ENCODE measurements at places on chromosomes 7 and 10.
A peak's percentile ranks its signal among the peaks of the same experiment; 100 is the strongest.

GRCh38 chr7:112260911-112261310, 54.4 kb downstream of the ZNF277 start:
- DNase-seq: no peak

GRCh38 chr7:32059289-32060011, 10.8 kb downstream of the PDE1C start:
- no peak for DNase-seq

DNA sequence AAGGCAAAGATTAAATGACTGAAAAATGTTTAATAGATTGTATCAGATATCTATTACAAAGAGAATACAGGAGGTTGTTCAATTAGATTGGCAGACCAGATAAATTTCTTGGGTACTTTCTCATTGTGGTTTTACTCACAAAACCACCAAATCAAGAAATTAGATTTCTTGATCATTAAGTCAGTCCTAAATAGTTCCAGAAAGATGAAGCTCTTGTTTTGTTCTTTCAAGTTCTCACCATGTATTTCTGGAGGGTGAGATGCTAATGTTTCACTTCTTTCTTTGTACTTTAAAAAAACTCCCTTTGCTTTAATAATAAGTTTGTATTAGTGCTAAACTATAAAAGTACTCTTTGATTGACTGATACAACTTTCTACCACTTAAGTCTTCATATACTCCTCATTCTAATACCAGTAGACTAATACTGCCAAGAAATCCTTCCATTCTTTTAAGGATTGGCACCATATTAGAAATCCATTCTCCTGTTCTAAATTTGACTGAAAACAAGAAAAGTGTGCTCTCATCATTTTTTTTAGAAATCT, 69.4 kb downstream of the RNF133 start:
- DNase-seq: no peak

DNA sequence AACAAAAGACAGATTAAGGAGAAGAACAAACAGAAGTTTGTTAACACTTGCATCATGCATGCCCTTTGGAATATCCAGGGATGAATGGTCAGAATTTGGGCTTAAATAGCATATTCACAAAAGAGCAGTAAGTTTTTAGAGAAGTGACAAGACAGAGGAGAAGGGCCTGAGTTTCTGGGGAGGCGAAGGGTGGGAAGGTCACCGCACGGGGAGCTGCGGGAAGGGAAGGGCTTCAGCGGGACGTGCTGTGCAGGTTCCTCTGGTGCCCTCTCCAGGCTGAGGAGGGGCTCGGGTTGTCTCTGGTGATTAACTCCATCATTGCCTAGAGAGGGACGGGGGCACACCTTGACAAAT, 10.4 kb upstream of the ZNF22 start:
- peak; percentile 72 for DNase-seq

DNA sequence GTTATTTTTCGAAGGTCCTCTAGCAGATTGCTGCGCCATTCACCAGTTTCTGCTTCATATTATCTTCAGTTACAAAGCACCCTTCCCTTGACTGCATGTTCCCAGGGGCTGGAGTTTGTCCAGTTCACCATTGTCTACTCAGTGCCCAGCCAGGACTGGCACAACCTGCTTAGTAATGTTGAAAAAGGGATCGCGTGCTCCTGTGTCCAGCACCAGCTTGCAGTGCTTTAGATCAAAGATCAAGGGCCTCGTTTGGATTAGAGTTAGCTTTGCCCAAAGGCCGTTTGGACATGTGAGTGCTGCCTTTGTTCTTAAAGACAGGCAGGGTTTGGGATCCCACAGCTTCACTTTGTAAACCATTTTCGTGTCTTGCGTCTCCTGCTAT, 867 bp downstream of the ATP6V0E2 start:
- DNase-seq: peak; percentile 41

GRCh38 chr10:113524120-113524519, 28.7 kb upstream of the HABP2 start:
- no peak for DNase-seq

GRCh38 chr7:151012031-151012692, 12.1 kb downstream of the ATG9B start:
- no peak for DNase-seq

DNA sequence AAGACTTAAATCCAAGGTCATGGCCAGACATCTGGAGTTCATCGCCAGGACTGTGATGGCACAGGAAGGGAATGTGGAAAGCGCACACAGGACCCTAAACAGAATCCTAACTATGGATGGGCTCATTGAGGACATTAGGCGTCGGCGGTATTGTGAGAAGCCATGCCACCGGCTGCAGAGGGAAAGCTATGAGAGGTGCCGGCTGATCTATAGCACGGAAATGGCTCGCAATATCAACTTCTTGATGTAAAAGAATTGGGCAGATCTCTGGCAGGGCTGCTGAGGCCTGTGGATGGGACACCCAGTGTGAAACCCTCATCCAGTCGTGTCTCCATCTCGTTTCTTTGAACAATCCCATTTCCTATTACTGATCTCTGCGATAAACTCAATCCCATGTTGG, 6.3 kb upstream of the CTBP2 start:
- DNase-seq: no peak

DNA sequence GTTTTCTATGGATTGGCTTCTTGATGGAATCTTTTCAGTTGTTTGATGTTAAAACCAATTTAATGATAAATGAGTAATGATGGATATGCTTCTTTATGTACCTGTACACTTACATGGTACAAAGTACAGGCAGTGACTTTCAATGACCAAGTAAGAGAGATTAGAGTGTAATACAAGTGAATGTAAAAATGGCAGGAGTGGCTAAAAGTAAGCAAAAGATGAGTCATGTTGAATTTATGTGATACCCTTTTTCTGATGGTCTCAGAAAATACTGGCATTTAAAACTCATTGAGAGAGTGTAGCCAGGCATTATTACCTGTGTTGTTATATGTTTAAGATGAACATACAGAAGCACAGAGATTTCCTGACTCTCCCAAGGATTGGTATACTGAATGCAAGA, 97.1 kb downstream of the GPR85 start:
- DNase-seq: no peak

- no peak for DNase-seq
Observed at GRCh38 chr10:106500925-106501525, 663.5 kb downstream of the SORCS1 start.

DNA sequence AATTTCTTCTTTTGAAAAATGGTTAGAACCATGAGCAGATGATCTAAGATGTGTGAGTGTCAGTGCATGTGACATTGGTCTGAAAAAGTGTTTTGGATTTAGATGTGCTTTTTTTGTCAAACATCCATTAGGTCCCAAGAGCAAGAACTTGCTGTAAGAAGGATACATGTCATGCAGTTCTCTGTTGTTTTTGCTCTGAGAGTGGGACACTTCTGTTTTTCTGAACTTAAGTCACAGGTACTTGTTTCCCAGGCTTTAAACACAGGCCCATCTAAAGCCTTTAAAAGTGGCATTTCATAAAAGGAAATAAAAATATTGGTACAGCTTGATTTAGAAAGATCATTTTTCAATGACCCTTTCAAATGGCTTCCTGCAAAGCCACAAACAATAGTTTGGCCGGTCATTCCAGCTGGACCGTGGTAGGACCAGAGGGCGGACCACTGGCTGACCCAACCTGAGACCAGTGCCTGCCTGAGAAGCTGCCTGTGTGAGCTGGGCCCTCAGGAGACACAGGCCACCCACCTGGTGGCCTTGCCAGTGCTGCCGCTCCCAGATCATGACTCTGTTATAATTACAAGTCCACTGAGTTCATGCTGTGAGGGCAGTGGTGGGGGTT, 92.7 kb downstream of the EEPD1 start:
- no peak for DNase-seq

DNA sequence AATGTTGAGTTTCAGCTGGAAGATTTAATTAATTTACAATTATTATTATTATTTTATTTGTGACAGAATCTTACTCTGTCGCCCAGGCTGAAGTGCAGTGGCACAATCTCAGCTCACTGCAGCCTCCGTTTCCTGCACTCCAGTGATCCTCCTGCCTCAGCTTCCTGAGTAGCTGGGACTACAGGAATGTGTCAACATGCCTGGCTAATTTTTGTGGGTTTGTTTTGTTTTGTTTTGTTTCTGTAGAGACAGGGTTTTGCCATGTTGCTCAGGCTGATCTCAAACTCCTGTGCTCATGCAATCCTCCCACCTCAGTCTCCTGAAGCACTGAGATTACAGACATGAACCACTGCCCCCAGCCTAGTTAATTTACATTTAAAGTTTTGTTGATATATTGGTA, 93.8 kb upstream of the MEOX2 start:
- DNase-seq: no peak

DNA sequence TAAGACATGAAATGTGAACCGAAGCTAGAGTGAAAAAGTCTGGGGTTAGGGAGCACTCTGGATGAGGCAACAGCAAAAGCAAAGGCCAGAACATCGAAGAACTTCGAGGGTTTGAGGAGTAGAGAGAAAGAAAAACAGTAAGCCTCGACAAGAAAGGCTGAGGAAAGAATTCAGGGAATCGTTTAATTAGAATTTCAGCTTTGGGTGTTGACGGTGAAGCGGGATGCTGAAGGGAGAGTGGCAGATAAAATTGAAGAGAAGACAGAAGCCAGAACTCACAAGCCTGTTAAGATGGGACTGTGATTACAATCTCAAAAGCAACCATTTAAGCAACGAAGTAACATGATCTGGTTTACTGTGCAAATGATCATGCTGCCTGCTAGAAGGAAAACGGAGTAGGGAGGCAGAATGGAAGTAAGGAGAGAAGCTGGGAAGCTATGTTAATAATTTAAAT, 2.1 kb downstream of the TRDMT1 start:
- no peak for DNase-seq

- no peak for DNase-seq
Observed at GRCh38 chr7:68785036-68785435, 813.2 kb upstream of the AUTS2 start.

DNA sequence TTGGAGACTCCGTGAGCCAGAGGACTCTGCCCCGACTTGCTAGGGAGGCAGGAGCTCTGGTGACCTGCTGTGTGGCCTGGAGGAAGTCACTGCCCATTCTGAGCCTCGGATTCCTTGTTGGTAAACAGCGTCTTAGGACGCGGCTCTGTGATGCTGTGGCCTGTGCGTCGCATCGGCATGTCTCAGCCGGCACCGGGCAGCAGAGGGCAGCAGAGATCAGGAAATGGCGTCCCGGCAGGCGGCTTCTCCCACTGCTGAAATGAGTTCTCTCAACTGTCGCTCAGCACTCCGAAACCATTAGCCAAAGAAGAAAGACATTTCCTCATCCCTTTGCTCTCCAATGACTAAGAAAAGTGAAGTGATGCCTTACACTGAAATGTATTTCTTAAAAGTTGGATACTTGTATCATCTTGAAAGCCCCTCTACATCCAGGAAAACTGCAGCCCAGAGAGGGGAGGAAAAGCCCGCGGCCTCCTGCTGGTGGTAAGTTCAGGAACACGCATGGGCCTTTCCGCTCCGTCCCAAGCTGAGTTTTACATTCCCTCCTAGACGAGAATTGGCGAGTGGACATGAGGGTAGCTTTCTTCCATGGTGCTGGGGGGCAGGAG, 91.7 kb downstream of the WDR11 start:
- peak; percentile 89 for DNase-seq

DNA sequence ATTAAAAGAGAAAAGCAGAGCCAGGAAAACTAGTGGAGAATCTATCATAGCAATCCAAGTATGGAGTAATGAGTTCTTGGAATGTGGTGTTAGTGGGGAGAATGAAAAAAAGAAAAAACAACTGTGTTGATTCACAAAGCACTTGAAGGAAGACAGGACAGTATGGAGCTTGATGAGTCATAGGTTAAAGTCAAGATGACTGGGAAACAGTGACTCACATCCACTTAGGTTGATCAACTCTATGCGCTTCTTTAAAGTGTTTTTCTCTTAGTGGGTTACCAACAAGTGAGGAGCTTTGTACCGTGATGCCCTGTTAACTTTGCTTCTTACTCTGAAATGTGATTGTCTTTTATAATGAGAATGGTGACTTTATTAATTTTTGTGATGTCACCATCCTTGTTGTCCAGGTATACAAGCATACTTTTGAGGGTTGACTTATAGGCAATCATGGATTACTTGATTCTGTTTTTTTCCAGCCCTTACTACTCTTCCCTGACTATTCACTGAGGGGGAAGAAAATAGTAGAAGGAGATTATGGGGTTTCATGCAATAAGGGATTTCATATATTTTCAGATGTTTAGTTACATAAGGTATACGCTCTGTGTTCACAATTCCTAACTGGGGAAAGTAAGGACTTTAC, 32.1 kb upstream of the MDFIC start:
- no peak for DNase-seq

DNA sequence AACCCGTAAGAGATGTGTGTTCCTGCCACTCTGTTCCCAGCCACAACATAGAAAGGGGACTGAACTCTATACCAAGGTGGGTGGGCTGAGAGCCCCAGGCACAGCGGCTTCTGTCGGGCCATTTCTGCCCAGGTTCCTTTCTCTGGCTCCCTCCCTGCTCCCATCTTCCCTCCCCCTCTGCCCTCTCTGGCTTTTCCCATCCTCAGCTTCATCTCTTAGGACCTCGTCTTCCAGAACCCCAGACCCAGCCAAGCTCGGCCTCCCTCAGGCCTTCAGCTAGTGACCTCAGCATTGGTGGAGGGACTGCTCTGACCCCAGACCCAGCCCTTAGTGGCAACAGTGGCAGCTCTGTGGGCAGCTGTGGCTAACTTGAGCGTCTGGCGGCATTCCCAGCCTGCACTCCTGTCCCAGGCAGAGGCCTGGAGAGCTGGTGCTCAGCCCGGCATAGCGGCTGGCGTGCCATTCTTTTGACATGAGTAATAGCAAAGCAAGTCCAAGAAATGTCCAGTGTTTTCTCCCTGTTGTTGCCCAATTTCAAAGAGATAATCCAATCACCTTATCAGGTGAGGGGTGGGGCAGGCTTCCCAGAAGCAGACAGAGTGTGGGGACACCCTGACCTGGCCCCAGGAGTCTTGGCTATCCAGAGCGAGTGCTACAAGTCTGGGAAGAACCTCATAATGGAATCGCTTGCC, 15.9 kb downstream of the PTPRE start:
- no peak for DNase-seq

DNA sequence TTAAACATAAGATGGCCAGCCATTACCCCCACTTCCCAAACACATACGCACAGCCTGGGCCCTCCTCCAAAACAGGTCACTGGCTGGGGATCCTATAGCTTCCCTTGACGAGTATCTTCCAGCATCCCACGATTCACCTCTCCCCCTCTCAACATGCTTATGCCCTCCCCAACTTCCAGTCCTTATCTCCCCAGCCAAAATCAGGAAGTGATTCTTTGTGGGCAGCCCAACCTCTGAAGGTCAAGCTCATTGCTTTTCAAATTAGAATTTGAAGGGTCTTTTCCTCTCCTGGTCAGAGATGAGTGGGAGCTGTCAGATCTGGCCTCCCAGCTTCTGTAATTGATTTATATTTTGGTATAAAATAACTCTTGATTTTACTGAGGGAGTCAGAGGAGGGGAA, 133.6 kb downstream of the ATXN7L1 start:
- DNase-seq: no peak

DNA sequence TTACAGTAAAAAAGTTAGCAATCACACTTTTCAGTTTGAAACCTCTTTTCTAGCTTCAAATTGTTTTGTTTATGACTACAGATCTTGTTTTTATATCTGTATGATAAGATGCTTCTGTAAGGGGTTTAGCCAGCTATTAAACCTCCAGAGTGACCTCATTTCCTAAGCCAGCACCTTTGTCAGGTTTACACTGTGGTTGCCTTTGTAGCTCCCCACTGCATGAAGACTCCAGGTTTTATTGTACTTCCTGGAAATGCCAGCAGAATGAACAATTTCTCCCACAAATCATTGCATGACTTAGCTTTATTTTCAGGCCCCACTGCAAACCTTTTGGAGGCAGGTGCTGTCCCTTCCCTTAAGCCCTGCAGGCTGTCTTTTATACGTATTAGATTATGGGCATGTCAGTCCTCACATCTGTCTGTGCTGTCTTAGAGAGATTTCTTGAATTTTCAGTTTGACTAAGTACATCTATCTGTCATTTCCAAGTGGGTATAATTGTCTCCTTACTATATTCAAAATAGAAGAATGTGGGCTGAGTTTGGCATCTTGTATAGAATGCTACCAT, 8.2 kb upstream of the AGR3 start:
- no peak for DNase-seq

Measured in ecto neural progenitor cell (in vitro differentiated cells).